Right atrium auricular region (tissue), 2 donors: ENCODE measurements at places on chromosomes 5 and 9. TPM values are rescaled to one million over a fixed set of nuclear protein-coding genes. Genes with fewer than 3 reads are reported as not detected.

DNA sequence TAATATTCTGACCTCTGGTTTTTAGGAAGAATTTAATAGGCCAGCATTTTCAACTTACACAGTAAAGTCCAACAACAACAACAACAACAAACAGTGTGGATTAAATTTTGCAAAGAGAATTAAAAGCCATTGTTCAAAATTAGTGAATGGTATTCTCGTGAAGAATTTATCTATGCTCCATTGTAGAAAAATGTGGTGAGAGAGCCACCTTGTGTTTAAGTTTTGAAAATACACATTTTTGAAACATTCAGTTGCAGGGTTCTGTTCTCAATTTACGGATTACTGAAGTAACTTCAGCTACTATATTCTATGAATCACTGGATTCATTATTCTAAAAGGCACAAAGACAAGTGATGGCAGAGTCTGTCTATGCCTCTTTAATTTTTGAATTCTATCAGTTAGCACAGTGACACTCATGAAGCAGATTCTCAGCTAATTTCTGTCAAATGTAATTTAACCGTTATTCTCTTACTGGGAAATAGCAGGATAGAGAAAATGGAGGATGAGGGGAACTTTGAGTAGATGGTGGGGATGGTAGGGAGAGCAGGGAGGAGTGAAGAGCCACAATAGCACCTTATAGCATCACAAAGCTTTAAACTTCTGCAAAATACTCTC lies 11.0 kb downstream of the CCDC152 start:
- DNase-seq, result no peak
- H3K27ac ChIP-seq, result no peak overlapping the region
- no peak overlapping the region for H3K4me3 ChIP-seq
- H3K27me3 ChIP-seq, result no peaks in the 10 kb centered on the region
- H3K4me1 ChIP-seq, result no peaks in the 10 kb centered on the region

DNA sequence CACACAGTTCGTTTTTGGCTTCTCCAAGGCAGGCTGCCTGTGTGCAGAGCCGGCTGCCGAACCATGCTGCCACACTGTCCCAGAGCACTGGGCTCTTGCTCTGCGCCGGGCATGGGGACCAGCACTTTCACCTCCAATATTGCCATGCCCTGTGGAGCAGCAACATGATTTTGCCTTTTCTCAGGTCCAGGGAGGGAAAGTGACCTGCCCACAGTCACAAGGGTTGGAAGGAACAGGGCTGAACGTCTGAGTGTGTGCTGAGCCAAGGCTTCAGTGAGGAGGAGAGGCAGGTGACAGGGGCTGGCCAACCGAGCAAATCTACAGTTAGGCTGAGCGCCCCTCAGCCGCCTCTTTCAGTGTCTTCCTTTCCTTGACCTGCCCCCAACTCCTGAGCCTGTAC lies 34.0 kb upstream of the SYNPO start:
- no peaks in the 10 kb centered on the region for H3K27me3 ChIP-seq
- no peak for DNase-seq
- H3K4me1 ChIP-seq, result peaks cover 77% of the 10 kb centered on the region
- H3K36me3 ChIP-seq, result no peaks in the 10 kb centered on the region
- peak overlapping the region; percentile 80 for H3K27ac ChIP-seq

GRCh38 chr9:120872791-120873502 lies 4.0 kb downstream of the PHF19 start:
- H3K4me3 ChIP-seq, result no peak overlapping the region
- no peak overlapping the region for H3K27ac ChIP-seq
- H3K36me3 ChIP-seq, result no peaks in the 10 kb centered on the region
- H3K27me3 ChIP-seq, result no peaks in the 10 kb centered on the region

CFAP90 gene
- not detected for total RNA-seq

GRCh38 chr5:149939546-149939945 lies 5.0 kb downstream of the PDE6A start:
- no peaks in the 10 kb centered on the region for H3K27me3 ChIP-seq
- no peak overlapping the region for H3K4me3 ChIP-seq
- no peaks in the 10 kb centered on the region for H3K36me3 ChIP-seq
- no peak overlapping the region for H3K27ac ChIP-seq

DNA sequence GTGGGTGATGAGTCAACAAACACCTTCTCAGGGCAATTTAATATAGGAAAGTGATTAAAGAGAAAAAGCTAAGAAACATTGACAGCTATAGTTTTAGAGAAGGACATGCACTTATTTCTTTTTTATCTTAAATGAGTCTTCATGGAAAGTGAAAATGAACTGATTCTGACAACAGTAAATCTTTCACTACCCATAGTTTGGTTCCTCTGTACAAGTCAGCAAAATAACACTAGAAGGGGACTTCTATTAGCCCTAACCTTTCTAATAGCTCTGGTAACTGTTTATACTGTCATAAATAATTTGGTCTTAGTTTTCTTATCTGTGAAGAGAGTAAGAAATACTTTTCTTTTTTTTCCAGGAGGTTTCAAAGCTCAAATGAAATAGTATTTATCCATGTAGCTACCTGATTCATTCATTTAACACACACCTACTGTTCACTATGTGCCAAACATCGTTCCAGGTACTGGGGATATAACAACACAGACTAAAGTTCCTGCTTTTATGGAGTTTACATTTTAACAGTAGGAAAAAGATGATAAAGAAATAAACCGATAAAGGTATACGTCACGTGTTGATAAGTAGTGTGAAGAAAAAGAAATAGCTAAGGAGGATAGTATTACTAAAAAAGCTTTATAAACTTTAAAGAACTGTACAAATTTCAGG lies 148.2 kb downstream of the PCSK1 start:
- no peaks in the 10 kb centered on the region for H3K36me3 ChIP-seq
- no peaks in the 10 kb centered on the region for H3K4me1 ChIP-seq
- H3K4me3 ChIP-seq, result no peak overlapping the region
- DNase-seq, result no peak

CARTPT gene
- total RNA-seq, result not detected

DNA sequence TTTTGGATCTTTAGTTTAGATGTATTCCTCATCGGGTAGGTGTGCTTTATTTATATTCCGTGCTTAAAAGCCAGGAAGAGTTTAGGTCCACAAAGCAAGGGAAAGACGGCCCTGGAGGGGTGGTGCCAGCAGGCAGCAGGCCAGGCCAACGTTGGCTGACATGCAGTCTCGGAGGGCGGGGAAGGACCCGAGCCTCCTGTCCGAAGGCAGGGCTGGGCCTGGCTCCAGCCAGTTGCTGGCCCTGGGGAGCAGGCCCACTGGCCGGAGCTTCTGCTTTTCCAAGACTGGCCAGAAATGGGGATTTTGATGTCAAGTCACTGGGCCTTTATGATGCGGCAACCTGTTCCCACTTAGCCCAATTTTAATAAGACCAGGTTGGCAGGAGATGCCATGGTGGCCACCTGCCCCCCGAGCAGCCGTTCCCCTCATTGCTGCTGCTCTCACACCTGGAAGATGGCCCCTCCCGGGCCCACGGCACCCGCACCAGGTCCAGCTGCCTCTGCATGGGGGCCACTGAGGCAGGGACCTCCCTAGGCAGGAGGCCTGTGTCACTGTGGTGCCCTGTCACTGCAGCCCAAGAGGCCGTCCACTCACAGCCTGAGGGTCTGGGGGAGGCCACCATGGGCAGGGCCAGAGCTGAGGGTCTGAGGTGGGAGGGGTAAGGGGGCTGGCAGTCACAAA lies 23.2 kb downstream of the LPCAT1 start:
- H3K27ac ChIP-seq, result no peak overlapping the region
- peak; percentile 84 for DNase-seq
- no peaks in the 10 kb centered on the region for H3K27me3 ChIP-seq
